Caki2 (cell line): ENCODE measurements at places on chromosomes 13 and 19. TPM values are rescaled to one million over a fixed set of nuclear protein-coding genes. Genes with fewer than 3 reads are reported as not detected.

Gene C5AR1
- 1.5 and 3.1 TPM in 2 replicates for total RNA-seq

Gene FXYD3
- not detected in 2 replicates for total RNA-seq

Gene FAM216B
- not detected in 2 replicates for total RNA-seq

Gene TMEM272
- not detected in 2 replicates for total RNA-seq

Gene FUT3
- total RNA-seq: not detected in 2 replicates

- DNase-seq: no peak
Measured at GRCh38 chr19:40889366-40889765, 7.3 kb upstream of the CYP2A7 start.

DNA sequence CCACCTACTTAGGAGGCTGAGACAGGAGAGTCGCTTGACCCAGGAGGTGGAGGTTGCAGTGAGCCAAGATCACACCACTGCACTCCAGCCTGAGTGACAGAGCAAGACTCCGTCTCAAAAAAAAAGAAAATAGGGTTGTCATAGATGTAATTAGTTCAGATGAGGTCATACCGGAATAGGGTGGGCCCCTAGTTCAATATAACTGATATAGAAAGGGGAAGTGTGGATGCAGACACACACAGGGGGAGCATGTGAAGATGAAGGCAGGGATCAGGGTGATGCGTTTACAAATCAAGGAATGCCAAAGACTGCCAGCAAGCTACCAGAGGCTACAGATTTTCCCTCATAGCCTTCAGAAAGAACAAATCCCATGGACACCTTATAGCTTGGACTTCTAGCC, 24.3 kb upstream of the EEF1AKMT1 start:
- DNase-seq: no peak

DNA sequence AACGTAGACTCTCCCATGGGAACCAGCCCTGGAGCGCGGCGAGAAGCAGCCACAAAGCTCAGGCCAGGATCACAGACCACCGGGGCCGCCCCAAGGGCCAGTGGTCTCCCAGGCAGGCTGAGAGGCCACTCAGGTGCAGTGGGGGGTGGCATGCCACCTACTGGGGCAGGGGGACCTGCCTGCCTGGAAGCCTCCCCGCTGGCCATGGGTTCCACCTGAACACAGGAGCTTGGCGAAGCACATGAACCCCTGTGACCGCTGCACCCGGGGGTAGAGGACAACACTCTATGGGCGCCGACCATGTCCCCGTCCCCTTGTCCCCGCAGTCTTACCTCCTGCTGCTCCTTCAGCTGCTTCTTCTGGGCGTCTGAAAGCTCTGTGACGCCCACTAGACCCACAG, 6.8 kb upstream of the TM6SF2 start:
- no peak for DNase-seq

DNA sequence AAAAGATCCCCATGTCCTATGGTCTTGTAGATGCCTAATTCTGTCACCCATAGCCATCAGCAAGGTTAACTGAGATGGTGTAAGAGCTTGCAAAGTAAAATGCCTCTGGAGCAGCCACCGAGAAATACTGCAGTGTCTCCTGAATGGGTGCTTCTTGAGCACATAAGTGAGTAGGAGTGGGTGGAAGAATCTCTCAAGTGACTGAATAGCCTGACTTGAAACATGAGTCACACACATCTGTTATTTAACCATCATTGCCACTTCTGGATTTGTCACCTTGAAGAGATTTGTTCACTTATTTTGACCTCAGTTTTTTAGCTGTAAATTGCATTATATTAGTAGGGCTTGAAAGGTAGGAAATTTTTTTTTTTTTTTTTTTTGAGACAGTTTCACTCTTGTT, 2.3 kb downstream of the ZNF714 start:
- DNase-seq: peak; percentile 22

GRCh38 chr13:46893798-46894560, 2.9 kb downstream of the HTR2A start:
- DNase-seq: peak; percentile 53

- DNase-seq: no peak
Measured at GRCh38 chr19:47283405-47284059, 8.8 kb downstream of the INAFM1 start.

- no peak for DNase-seq
Measured at GRCh38 chr13:110228936-110229904, 77.7 kb downstream of the COL4A1 start.

- DNase-seq: no peak
Measured at GRCh38 chr13:94115054-94115453, 364.4 kb downstream of the DCT start.

- peak; percentile 58 for DNase-seq
Measured at GRCh38 chr19:47391510-47392223, 27.7 kb downstream of the MEIS3 start.

DNA sequence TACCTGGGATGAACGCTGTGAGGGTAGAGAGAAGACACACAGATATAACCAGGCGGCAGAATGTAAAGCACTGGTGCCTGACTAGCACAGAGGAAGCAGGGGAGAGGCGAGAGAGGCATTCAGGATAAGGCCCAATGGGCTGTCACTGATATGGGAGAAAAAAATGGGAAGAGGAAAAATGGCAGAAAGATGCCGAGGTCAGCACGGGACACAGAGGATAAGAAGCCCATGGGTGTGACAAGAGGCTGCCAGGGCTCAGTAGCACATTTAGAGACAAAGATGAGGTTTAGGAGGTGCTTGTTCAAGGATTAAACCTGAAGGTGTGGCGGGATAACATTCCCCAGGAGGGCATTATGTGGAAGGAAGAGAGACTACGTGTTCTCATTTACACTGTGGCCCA, 5.6 kb downstream of the SMG9 start:
- no peak for DNase-seq

DNA sequence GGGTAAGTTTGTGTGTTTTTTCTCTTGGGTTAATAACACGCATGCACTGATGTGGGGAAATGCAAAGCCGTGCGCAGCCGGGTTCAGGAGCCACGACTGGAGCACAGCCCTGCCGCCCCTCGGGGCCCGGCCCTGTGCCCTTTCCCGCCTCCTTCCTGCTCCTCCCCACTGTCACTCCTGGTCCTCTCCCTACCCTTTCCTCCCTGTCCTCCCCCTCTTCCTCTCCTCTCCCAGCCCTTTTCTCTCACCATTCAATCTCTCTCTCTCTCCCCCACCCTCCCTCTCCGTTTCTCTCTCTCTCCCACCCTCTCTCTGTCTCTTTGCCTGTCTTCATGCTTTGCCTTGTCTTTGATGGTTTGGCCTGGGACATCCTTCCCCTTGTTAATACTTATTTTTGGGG, 27.2 kb downstream of the PLEKHJ1 start:
- DNase-seq: no peak

DNA sequence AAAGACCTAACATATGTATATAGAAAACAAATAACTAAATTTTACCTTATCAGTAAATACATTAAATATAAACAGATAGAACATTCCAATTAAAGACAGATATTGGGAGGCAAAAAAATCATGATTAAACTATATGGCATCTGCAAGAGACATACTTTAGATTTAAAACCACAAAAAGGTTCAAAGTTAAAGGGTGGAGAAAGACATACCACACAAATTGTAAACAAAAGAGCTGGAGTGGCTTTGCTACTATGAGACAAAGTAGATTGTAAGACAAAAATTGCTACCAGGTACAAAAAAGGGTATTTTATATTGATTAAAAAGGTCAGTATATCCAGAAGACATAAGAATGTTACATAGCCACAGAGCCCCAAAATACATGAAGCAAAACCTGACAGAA, 200.2 kb downstream of the KCNRG start:
- DNase-seq: no peak

DNA sequence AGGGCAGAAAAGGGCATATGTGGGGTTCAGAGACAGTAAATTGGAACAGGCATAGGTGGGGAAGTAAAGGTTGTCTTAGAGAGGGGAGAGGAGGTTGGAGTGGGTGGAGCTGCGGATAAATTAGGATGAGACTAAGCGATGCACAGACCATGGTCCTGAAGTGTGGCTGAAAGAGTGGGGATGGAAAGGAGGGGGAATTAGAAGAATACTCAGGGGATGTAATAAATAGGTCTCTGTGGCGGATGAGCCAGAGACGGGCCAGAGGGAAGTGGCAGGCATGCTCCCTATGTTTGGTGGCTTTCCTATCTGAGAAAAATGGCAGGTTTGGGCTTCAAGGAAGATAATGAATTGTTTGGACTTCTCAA, 123.4 kb downstream of the OLFM4 start:
- DNase-seq: no peak

- no peak for DNase-seq
Measured at GRCh38 chr13:94210816-94211215, 268.7 kb downstream of the DCT start.

- peak; percentile 16 for DNase-seq
Measured at GRCh38 chr19:7333198-7334118, 15.3 kb upstream of the ARHGEF18 start.

DNA sequence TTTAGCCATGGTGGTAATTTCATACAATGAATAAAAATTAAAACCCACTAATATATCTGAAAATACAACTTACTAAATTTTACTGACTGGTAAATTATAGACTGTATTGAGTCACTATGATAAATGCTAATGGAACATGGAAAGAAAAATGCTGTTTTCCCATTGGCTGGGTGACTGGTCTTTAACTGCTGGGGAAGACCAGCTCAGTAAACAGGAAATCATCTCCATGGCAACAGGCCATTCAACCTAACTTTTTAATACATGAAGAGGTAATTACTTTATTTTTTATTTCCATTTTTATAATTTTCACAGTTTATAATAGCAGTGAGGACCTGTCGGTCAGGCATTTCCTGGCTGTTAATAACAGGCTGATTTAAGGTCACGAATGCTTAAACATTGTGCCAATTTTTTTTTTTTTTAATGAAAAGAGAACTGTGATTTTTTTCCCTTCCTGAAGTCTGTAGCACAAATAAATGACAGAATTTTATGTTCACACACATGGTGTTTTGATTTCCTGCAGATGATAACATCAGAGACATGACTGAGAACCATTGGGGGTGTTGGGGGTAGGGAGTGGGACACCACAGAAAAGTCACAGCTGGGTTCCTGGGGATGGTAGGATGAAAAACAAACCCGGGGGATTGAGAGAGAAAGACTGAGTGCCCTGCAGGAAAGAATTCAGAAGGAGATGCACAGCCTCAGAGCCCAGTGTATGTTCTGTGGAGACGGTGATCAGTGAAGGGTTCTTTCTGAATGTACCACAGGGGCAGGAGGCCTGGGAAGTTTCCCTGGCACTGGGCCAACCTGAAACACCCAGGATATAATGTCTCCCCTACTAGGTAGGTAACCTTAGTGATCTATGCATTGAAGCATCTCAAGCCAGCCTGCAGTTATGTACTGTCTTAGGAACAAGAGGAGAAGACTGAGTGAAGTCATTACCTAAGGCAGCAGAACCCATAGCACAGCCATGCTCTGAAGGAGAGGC, 297.1 kb downstream of the COG6 start:
- no peak for DNase-seq

DNA sequence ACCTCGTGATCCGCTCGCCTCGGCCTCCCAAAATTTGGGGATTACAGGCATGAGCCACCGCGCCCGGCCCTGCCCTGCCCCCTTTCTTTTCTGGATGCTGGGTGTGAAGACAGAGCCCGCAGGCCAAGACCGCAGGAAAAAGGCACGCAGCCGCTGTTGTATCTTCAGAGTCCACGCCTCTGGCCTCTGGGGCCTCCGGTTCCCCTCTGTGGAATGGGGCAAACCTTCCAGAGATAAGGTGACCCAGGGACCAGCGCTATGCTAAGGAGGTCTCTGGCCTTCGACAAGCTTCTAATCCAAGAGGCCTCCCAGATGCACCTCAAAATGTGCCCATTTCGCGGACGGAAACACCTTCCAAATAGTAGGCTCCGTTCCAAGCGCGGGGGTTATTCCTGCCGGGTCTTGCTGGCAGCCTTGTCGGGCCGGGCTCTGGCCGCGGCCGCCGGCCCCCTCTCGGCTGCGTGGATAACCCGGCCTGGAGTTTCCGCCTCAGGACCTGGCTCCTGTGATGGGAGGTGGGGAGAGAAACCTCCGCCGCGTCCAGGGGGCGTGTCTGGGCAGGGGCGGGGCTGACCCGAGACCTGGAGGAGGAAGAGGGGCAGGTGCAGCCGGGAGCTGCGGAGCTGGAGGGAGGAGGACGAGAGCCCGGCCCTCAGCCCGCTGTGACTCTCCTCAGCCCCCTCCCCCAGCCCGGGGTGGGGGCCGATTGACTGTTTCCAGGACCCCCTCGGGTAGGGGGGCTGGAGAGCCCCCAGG, 13.1 kb downstream of the TJP3 start:
- DNase-seq: peak; percentile 86

DNA sequence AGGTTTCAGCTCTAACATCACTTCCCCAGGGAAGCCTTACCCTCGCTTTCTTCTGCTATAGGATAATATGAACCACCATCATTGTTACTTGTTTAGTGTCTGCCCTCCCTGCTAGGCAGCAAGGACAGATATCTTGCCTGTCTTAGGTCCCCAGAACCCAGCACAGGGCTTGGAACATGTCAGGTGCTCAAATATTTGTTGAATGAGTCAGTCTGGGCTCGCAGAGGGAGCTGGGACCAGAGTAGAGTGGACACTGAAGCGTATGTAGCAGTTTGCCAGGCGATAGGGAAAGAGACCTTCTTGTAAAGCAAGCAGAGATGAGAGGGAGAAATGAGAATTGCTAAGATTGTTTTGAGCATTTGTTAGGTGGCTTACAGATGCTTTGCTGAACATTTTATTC, 11.7 kb downstream of the BCKDHA start:
- DNase-seq: peak; percentile 72

DNA sequence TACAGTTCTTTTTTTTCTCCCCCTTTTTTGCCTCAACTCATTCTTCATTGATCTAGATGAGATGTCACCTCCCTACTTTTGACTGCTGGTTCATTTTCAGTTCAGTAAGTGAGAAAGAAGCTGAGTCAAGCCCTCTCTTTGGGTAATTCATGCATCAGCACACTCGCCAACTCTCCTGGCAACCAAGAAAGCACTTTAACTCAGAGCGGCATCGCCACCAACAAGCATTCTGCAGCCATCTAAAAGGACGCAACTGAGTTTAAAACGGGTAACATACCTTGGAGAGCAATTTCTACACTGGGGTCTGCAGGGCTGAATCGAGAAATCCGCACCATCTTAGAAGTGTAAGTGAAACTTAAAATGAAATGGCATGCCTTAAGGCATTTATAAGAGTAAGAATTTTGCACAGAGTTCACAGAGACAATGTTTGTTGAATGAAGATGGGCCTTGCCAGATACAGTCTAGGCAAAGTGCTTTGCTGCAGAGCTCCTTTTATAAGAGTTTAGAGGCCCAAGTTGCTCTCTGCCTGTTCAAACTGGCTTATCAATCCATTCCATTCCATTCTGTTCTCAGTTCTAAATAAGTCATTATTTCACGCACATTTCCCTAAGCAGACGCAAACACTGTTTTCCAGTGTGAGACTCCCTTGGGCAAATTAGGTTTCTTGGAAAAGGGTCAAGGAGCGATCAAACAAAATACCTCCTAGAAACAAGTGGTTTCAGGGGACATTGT, 338.0 kb downstream of the ENOX1 start:
- no peak for DNase-seq
